ENCODE measurements at places on chromosomes 5 and 9. TPM values are rescaled to one million over a fixed set of nuclear protein-coding genes. Genes with fewer than 3 reads are reported as not detected.

Gene FOXD1
- 13.0 TPM for total RNA-seq

Gene POU5F2
- total RNA-seq, result not detected

Gene SLC1A3
- not detected for total RNA-seq

Gene FRMD3
- 2.6 TPM for total RNA-seq

Gene PCDH1
- 2.2 TPM for total RNA-seq

Gene URM1
- 87.4 TPM for total RNA-seq

Gene DROSHA
- total RNA-seq, result 38.0 TPM
